Activated CD4-positive, alpha-beta T cell treated with anti-CD3 and anti-CD28 coated beads for 36 hours (primary cell): ENCODE measurements at places on chromosomes 5 and 9. TPM values are rescaled to one million over a fixed set of nuclear protein-coding genes. Genes with fewer than 3 reads are reported as not detected.
A peak's percentile ranks its signal among the peaks of the same experiment; 100 is the strongest.

The SPINK13 gene
- not detected for total RNA-seq

The HTR4 gene
- total RNA-seq: not detected

The PCDHAC1 gene
- total RNA-seq: not detected

The PCDHGB3 gene
- total RNA-seq: not detected

GRCh38 chr5:160507221-160507721 is 85.6 kb downstream of the PTTG1 start:
- H3K36me3 ChIP-seq: no peaks in the 10 kb centered on the region
- H3K27me3 ChIP-seq: peaks cover 1% of the 10 kb centered on the region
- peak overlapping the region; percentile 63 for H3K4me3 ChIP-seq
- peak overlapping the region; percentile 95 for H3K27ac ChIP-seq

DNA sequence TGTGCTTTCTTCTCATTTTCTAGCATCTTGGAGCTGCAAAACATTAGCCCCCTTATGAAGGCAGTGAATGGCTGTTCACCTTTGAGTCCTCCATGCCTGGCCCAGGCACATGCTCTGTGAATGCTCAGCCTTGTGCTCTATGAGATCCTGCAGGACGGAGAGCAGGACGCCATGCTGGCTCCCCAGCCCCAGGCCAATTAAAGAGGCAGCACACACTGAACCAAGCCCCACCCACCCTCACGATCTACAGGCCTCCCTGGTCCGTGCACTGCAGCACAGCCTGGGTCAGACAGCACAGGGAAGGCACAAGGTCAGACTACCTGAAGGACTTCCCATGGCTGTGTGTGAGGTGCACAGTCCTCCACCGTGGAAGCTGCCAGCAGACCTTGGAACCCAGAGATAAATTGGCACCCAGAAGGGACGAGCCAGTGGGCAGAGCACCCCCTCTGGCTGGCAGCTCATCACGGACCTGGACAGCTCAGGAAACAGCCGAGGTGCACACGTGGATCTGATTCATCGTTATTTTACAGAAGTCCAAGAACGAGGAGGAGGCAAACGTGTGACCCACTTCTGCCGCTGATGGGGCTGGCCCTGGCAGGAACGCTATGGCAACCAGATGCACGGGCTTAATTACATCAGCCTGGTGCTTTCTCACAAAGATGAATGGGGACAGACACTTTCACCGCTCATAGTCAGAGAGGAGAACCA is 59.5 kb downstream of the OLFM1 start:
- H3K27ac ChIP-seq: no peak overlapping the region
- H3K27me3 ChIP-seq: peaks cover 13% of the 10 kb centered on the region
- no peaks in the 10 kb centered on the region for H3K36me3 ChIP-seq
- H3K4me1 ChIP-seq: no peaks in the 10 kb centered on the region
- H3K4me3 ChIP-seq: no peak overlapping the region

GRCh38 chr5:142540922-142541422 is 144.9 kb downstream of the FGF1 start:
- no peaks in the 10 kb centered on the region for H3K36me3 ChIP-seq
- H3K27me3 ChIP-seq: peaks cover 2% of the 10 kb centered on the region

DNA sequence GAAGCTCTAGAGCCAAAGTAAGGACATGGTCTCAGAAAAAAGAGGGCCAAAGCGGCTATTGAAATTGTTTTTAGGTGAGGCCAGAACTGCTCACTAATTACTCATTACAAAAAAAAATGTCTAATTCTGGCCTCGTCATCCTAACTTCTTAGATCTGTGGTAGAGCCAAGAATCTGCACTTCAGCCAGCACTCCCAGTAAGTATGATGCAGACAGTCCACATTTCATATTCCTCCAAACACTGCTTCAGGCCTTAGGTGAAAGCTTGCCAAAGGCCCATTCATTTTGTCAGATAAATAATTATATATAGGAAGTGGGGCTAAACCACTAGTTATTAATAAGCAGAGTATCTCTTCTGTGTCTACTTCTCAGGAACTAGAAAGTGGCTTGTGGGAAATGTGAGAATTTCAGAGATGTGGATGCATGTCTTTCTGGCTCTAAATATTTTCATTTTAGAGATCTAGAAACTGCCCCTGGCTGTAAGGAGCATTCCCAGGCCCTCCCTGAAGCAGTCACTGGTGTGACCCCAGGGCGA is 554.0 kb downstream of the TLE4 start:
- H3K36me3 ChIP-seq: no peaks in the 10 kb centered on the region
- H3K4me1 ChIP-seq: no peaks in the 10 kb centered on the region
- H3K27me3 ChIP-seq: peaks cover 6% of the 10 kb centered on the region
- DNase-seq: no peak
- H3K4me3 ChIP-seq: no peak overlapping the region

- H3K27ac ChIP-seq: no peak overlapping the region
- H3K36me3 ChIP-seq: no peaks in the 10 kb centered on the region
- DNase-seq: no peak
- no peak overlapping the region for H3K4me3 ChIP-seq
Measured at GRCh38 chr9:73780916-73781315, 629.3 kb downstream of the ANXA1 start.

DNA sequence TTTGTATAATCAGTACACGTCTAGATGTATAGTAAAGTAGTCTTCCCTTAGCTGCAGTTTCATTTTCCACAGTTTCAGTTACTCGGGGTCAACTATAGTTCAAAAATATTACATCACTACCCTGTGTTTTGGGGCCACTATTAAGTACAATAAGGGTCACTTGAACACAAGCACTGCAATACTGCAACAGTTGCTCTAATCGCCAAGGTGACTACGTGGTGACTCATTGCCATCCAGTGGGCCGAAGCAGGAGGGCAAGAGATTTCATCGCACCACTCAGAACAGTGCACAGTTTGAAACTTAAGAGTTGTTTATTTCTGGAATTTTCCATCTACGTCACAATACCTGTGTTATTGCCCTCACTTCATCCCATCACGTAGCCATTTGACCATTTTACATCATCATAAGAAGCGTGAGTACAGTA is at the start of gene ARL14EPL:
Gene ARL14EPL (plus strand): TSS at position 379 of the 424 bp plus-strand sequence. CDS start 18,994 bp downstream, outside the sequence.
- H3K27ac ChIP-seq: no peak within 1 kb of the TSS
- no peak within 1 kb of the TSS for H3K4me3 ChIP-seq

GRCh38 chr9:33924978-33925797 is 108.2 kb downstream of the UBE2R2 start:
- peaks cover 26% of the 10 kb centered on the region for H3K36me3 ChIP-seq
- H3K27me3 ChIP-seq: no peaks in the 10 kb centered on the region
- no peak overlapping the region for H3K27ac ChIP-seq

- peak overlapping the region; percentile 82 for H3K27ac ChIP-seq
- DNase-seq: peak; percentile 46
- H3K4me1 ChIP-seq: peaks cover 48% of the 10 kb centered on the region
- no peaks in the 10 kb centered on the region for H3K27me3 ChIP-seq
Measured at GRCh38 chr5:35919191-35919590, 19.2 kb downstream of the CAPSL start.

DNA sequence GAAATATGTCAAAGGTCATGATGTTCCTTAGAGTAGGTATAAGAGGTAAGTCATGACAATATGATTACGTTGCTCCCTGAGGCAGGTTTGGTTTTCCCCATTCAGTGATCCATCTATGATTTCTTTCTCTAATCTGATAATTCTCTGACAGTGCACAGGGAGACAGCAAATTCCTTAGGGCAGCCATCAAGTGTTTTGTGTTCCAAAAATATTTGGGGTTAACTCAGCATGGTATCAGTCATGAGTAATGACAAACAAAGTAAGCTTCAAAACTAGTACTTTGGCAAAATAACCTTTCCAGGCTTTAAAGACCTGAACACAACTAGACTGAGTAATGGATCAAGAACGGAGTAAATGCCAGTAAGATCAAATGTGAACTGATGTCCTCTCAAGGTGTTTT is 55.3 kb upstream of the SPATA31E1 start:
- no peaks in the 10 kb centered on the region for H3K27me3 ChIP-seq
- no peak overlapping the region for H3K4me3 ChIP-seq
- no peak overlapping the region for H3K27ac ChIP-seq
- H3K36me3 ChIP-seq: no peaks in the 10 kb centered on the region

DNA sequence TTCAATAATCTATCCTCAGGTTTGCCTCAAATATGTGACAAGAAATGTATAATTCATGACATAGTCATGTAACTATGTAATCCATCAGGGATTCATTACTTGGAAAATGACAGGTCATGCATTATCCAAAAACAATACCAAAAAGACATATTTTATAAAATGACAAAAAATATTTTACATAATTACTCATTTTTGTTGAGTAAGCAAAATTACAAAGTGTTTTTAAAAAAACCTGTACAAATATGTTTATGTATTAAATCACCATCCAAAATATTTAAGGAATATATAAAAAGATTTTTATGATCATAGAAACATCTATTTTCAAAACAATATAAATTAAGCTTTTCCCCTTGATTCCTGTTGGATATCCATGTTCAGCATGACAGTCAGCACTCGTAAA is 36.7 kb upstream of the ITGA2 start:
- no peak for DNase-seq
- no peak overlapping the region for H3K4me3 ChIP-seq
- peaks cover 7% of the 10 kb centered on the region for H3K4me1 ChIP-seq
- H3K27ac ChIP-seq: no peak overlapping the region
- H3K36me3 ChIP-seq: no peaks in the 10 kb centered on the region
